Esophagus muscularis mucosa (tissue), 4 donors: ENCODE measurements at places on chromosomes 1 and 21. TPM values are rescaled to one million over a fixed set of nuclear protein-coding genes. Genes with fewer than 3 reads are reported as not detected.

FMO5 gene
- 2.9 TPM for total RNA-seq

KCNJ15 gene
- not detected for total RNA-seq

CCT3 gene
- total RNA-seq: 172 TPM

RHBG gene
- not detected for total RNA-seq

CSMD2 gene
- total RNA-seq: 0.26 TPM

CELA3A gene
- total RNA-seq: not detected

KCNJ9 gene
- total RNA-seq: not detected

ANGPTL3 gene
- not detected for total RNA-seq

ADAMTSL4 gene
- 55.5 TPM for total RNA-seq

CAMTA1 gene
- total RNA-seq: 154 TPM

GREM2 gene
- 0.83 TPM for total RNA-seq

L1TD1 gene
- total RNA-seq: not detected

FNDC5 gene
- total RNA-seq: 17.0 TPM

TRIM46 gene
- 1.7 TPM for total RNA-seq

VANGL2 gene
- 2.3 TPM for total RNA-seq
